ENCODE measurements at places on chromosomes 5 and 9.

DNA sequence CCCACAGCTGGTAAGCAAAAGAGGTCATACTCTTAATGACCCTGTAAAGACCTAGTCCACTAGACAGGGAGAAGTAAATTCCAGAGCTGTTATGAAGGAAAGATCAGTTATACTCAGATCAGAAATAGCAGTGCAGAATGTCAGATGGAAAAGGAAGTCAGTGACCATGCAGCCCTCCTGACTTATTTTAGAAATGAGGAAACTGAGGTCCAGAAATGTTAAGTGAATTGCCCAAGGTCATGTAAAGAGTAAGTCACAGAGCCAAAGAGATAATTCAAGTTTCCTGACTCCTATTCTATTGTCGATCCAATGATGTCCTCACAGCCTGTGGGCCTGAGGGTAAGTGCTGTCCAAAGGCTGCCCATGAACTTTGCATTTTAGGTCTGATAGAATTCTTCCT, 214.9 kb upstream of the IL12B start:
- no peak for DNase-seq

DNA sequence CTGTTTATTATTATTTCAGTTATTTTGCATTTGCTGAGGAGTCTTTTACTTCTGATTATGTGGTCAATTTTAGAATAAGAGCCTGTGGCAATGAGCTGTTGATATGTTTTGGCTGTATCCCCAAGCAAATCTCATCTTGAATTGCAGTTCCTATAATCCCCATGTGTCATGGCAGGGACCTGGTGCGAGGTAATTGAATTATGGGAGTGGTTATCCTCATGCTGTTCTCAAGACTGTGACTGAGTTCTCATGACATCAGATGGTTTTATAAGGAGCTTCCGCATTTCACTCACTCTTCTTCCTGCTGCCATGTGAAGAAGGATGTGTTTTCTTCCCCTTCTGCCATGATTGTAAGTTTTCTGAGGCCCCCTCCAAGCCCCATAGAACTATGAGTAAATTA, 114.9 kb upstream of the SLCO6A1 start:
- DNase-seq: no peak

- no peak for DNase-seq
Observed at GRCh38 chr5:142307146-142307890, 17.5 kb downstream of the SPRY4 start.

DNA sequence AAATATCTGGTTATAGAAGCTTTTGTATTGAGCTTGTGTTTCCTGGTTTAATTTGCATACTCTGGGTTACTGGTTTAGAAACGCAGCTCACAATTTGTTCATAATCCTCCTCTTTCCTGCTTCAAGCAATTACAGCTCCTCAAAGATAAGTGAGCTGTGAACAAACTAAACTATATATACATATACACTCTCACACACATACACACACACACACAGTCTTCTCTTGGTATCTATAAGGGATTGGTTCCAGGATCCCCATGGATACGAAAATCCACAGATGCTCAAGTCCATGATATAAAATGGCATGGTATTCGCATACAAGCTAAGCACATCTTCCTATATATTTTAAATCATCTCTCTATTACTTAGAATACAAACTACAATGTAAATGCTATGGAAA, 510.9 kb upstream of the CDH18 start:
- DNase-seq: no peak

All from activated CD4-positive, alpha-beta T cell treated with anti-CD3 and anti-CD28 coated beads, Interleukin-2, amount 50 U/mL, for 24 hours (primary cell).